NCI-H2107 (cell line): ENCODE measurements at places on chromosomes 6 and 20.

DNA sequence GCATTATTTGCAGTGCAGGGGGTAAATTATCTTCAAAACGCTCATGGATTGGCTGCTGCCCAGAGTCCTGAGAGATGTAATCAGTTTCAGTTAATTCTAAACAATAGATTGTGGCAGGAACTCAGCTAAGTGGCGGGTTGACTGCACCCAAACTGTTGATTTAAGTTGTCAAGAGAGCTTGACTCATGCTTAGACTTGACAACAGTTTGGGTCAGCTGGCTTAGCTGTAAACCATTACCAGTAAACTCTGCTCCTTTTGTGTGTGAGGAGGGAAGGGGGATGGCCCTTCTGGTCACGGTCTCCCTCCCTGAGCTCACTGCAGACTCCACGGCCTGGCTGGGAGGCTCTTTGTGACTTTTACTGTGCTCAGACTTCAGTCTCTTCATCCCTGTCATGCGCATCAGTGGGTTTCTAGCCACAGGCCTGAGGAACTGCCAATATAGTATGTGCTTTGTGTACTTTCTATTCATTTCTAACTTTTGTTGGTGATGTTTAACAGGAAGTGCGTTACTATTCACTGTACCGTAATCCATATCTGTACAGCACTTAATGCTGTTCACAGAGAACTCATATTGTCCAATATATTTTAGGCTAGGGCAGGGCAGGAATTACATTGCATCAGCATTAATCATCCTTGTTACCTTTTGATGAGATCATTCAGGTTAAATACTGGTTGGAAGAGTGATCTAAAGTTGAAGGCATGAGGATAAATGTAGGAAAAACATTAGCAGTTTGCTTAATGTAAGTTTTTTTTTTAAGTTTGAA lies 488.3 kb downstream of the CDKAL1 start:
- peak; percentile 29 for DNase-seq

GRCh38 chr20:32378461-32378860 lies 20.3 kb downstream of the ASXL1 start:
- DNase-seq = no peak

DNA sequence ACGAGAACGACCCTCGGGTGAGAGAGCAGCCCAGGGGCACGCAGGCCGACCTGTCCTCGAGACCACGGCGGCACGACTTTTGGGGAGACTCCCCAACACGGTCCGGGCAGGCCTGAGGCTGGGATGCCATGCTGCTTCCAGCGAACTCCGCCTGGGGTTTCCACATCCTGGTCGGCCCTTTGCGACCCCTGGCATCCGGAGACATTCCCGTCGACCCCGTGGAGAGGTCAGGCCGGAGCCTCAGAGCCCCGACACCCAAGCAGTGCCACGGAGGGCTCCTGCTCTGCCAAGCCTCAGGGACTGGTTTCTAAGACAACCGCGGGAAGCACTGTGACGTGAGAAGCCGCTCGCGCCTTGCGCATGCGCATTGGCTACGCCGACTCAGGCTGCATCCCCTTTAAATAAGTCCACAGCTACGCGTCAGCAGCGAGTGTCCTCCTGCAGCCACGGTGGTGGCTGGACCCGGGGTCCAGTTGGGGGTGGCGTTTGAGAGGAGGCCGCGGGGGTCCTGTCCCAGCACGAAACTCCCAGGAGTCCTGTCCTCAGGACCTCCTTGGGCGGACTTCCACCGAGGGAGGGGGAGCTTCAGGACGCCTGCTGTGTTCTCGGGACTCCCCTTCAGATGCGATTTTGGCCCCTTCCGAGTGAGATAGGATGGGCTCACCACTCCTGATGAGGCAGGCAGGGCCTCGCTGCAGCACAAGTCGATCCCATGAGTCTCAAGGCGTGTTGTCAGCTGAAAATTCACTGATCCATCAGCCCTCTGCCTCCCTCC lies 1089.3 kb upstream of the DEFB115 start:
- DNase-seq = no peak

- no peak for DNase-seq
Measured at GRCh38 chr6:130903007-130903406, 75.8 kb downstream of the SMLR1 start.

- no peak for DNase-seq
Measured at GRCh38 chr6:13846841-13847240, 32.5 kb upstream of the MCUR1 start.

DNA sequence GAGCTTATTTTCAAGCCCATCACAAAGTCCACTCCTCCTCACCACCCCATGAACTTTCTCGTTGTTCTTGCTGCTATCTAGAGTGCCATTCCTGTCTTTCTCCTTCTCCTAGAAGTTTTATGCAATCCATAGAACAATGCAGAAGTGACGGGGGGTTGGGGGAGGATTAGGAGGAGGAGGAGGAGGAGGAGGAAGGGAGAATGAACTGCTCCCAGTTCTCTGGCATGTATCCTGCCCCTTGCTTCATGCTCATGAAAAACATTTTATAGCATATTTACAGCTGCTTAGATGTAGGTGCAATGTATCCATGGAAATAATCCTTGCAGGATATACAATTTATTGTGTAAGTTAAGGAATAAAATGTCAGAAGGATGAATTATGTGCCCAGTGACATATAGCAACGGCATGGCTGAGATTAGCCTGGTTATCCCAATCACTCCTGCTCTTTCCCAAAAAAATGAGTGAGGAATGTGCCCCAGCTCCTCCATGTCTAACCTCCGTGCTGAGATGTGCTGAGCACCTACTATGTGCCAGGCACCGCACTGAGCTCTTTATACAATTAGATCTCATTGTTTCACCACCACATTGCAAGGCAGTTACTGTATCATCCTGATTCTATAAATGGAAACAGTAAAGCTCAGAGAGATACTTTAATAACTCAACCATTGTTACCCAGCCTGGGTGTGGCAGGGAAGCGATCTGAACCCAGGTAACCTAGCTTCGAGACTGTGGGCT lies 41.6 kb upstream of the TFAP2C start:
- no peak for DNase-seq

GRCh38 chr6:73180076-73180738 lies 45.1 kb downstream of the KHDC1L start:
- no peak for DNase-seq

GRCh38 chr6:145070791-145071190 lies 664.5 kb downstream of the EPM2A start:
- no peak for DNase-seq

GRCh38 chr20:49543858-49544437 lies 24.0 kb downstream of the PTGIS start:
- DNase-seq = no peak

DNA sequence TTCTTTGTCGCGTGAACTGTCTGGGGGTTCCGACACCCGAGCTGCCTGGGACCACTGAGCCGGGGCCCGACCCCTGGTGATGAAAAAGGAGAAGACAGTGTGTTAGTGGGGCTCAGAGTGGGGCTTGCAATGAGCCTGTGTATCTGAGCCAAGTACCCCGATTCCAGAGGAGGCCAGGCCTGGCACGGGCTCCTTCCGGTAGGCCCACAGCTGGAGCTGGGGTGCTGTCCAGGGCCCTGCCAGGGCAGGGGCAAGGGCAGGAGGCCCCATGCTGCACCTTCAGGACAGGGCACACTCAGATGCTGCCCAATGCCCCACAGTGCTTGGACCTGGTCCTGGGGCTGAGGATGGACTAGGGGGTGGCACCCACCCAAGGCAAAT lies 89.4 kb downstream of the TAF4 start:
- no peak for DNase-seq

DNA sequence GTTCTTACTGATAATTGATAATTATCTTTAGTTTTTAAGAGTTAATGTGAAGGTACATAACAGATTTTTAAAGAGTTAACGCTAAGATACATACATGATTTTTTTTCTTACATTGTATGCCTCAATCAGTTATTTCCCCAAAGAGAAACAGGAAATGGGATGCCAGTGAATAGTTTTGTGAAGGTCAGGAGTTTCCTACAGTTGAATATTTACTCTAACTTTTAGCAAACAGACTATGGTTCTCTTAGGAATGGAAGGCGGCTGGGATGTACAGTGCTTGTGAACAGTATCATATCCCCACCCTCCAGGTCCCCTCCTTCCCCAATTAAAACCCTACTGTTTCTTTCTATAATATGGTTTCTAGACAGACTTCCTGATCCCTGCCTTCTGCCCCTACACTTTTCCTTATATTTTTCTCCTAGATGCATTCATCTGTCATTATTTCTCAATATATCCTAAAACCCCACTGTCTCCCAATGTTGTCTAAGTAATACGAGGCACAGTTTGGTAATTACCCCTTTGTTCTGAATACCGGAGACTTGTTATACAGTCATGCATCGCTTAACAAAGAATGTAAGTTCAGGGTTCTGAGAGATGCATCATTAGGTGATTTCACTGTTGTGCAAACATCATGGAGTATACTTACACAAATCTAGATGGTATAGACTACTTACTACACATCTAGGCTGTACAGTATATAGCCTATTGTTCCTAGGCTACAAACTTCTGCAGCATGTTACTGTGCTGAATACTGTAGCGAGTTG lies 29.2 kb downstream of the SLC35A1 start:
- DNase-seq = no peak

DNA sequence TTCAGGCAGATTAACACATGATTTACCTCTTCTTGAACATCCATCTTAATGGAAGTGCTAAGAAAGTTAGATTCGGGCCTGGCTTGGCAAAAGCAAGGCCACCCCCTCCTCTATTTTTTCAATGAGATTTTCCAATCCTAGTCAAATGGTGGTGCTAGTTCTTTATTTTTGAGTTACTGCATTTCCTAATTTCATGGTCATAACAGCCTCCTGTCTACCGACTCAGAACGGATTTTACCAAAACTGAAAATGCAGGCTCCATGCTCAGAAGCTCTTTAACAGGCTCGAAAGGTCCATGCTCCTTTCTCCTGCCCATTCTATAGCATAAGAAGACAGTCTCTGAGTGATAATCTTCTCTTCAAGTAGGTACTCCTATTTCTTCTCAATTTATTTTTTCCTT lies 117.2 kb upstream of the ESR1 start:
- no peak for DNase-seq

- DNase-seq = peak; percentile 6
Measured at GRCh38 chr6:24855395-24856245, 56.9 kb upstream of the ARMH2 start.

GRCh38 chr20:38667417-38667956 lies 56.8 kb upstream of the SLC32A1 start:
- DNase-seq = no peak

- DNase-seq = no peak
Measured at GRCh38 chr20:51796340-51796739, 6.0 kb downstream of the SALL4 start.

- DNase-seq = no peak
Measured at GRCh38 chr6:98650941-98651340, 183.4 kb upstream of the POU3F2 start.

- no peak for DNase-seq
Measured at GRCh38 chr6:146269482-146269881, 240.6 kb downstream of the GRM1 start.

DNA sequence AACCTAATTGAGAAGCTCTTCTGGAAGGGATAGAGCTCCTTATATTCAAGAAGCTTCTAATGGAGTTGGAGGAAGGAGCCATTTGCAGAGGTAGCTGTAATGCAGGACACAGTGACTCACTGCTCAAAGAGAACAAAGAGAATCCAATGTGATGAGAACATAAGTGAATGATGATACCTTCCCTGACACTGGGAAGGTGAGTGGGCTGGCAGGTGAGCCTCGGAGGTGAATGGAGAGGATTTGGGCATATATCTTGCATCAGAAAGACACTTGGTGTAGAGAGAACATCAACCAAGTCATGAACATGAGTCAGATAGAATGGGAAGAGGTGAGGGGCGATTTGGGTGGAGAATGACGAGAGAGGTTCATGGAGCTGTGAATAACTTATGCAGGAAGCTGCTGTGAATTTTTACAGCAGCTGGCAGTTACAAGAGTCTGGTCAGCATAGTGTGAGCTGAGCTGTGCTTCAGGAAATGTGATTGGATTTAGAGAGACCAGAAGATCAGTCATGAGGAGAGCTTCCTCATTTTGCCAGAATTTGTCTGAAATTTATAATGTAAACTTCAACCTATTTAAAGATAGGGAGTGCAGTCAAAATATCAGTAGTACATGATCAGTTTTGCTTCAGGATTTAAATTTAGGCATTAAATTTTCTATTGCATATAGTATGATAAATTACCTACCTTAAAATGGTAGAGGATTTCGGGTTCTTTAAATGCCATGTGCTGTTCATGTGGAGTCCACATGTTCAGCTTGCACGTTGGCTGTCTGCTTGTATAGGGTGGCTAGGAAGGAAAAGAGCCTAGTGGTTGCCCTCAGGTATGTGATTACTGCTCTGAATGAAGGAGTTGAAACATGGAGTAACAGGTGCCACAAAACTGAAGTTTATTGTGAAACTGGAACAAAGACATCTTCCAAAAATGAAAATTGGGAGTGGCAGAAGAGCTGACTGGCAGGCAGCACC lies 59.2 kb upstream of the KIF25 start:
- no peak for DNase-seq

DNA sequence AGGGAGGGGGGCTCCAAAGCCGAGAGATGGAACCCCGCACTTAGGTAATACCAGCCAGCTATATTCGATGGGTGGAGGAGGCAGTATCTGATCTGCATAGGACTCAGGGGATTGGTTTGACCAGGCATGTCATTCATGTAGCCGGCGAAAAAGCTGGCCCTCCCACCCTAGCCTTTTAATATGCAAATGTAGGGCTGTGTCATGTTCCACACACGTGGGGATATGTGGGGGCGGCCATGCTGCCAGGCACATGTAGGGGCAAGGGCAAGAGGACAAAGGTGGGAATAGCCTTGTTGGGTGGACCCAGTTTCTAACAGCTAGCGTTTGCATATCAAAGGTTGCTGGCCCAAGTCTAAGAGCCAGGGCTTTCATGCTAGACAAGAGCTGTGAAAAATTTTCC lies 39.1 kb upstream of the DDR1 start:
- DNase-seq = no peak

- DNase-seq = no peak
Measured at GRCh38 chr20:16707674-16708073, 22.2 kb upstream of the SNRPB2 start.

GRCh38 chr6:134379076-134379475 lies 61.2 kb upstream of the SGK1 start:
- no peak for DNase-seq

DNA sequence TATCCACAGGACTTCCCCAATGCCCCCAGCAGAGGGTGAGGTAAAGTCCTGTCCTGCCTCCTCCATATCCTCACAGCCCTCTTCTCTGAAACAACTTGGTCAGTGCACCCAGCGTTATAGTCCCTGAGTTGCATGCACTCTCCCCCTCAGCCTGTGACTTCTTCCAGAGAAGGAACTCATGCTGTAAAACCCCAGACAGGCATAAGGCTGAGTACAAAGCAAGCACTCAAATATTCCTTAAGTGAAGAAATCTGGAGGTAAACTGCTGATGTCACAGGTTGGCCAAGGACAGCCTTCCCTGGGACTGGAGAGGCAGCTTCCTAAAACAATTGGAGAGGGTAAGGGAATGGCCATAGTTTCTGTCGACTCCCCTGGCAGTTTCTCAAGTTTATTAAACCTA lies 12.9 kb upstream of the SRPK1 start:
- DNase-seq = no peak

DNA sequence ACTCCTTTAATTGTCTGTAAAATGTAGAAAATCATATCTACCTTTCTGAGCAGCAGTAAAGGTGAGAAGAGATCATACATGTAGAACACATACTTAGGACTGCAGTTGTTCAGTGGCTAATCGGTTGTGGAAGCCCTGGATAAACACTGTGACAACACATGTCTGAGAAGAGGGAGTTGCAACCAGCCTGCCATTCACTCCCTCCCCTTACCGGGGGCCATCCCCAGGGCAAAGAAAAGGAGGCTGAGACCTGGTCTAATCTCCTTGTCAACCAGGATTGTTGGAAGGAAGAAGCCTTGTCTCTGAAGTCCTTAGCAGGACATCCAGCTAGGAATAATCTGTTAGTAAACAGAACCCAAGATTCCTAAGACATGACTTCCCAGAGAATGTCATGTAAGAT lies 462.5 kb upstream of the AGPAT4 start:
- DNase-seq = no peak
